Neural progenitor cell (in vitro differentiated cells): ENCODE measurements at places on chromosomes 3 and 15. TPM values are rescaled to one million over a fixed set of nuclear protein-coding genes. Genes with fewer than 3 reads are reported as not detected.

Gene AADACL2
- total RNA-seq: not detected in 2 replicates

Gene FEZF2
- 7.6 and 9.1 TPM in 2 replicates for total RNA-seq

DNA sequence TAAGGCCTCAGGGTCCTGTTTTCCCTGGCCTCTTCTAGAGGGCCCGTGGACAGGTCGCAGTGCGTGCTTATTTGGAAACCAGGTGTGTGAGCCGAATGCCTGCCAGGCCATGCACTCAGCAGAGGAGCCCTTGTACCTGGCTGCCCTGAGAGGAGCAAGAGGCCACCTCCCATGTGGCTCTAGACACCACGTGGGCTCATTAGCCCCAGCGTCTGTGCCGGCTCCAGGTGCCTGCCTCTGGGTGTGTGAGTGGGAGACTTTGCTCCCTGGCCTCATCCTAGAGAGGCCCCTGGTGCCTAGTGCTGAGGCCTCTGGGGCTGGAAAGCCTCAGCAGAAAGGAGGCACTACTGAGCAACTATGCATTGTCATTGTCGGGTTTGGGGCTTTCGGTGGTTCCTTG, 50.4 kb downstream of the KLF13 start:
- no peak for DNase-seq
- H3K27ac ChIP-seq: no peak overlapping the region
- H3K4me1 ChIP-seq: peaks cover 9% of the 10 kb centered on the region

GRCh38 chr15:68372291-68372811, 59.6 kb downstream of the ITGA11 start:
- H3K27me3 ChIP-seq: no peaks in the 10 kb centered on the region
- peak; percentile 75 for DNase-seq
- no peak overlapping the region for H3K27ac ChIP-seq

GRCh38 chr15:71761649-71762048, 48.7 kb upstream of the NR2E3 start:
- H3K27ac ChIP-seq: no peak overlapping the region
- H3K4me3 ChIP-seq: no peak overlapping the region
- no peaks in the 10 kb centered on the region for H3K27me3 ChIP-seq
- H3K4me1 ChIP-seq: no peaks in the 10 kb centered on the region
- no peak for DNase-seq

DNA sequence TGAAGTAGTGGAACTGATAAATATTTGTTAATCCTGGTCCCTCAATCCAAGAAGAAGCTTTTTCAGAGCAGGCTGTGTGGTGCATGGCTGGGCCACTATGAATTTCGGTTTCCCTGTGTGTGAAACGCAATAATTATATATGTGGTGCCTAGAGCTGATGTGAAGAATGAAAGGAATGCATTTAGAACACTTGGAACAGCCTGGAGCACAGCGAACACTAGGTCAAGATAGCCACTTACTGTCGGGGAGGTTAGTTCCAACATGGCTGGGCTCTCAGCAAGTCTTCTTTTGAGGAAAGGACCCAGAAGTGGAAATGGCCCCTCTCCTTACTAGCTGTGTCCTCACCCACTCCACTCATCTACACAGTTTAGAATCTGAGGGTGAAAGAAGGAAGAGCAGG, 245.7 kb downstream of the FHIT start:
- H3K27ac ChIP-seq: no peak overlapping the region
- no peak for DNase-seq
- no peaks in the 10 kb centered on the region for H3K36me3 ChIP-seq
- no peak overlapping the region for H3K4me3 ChIP-seq
- H3K4me1 ChIP-seq: peaks cover 16% of the 10 kb centered on the region

DNA sequence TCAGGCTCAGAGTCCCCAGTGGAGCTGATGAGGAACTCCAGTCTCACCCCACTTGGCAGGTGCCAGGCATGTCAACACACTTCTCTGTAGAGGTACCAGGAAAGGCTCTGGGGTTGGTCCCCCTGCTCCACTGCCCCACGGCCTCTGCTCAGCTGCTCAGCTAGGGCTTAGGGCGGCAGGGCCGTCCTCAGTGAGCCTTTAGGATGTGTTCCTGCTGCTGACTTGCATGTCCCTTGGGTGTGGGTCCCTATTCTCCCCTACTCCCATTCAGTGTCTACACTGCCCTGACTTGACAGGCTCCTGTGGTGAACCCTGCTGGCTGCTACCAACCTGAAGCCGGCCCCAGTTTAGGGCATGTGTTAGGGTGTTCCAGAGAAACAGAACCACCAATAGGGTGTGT, 17.9 kb upstream of the POLG start:
- DNase-seq: no peak
- H3K4me1 ChIP-seq: no peaks in the 10 kb centered on the region
- H3K27me3 ChIP-seq: peaks cover 67% of the 10 kb centered on the region
- H3K4me3 ChIP-seq: no peak overlapping the region
- no peaks in the 10 kb centered on the region for H3K36me3 ChIP-seq

GRCh38 chr3:78258798-78259197, 1218.9 kb downstream of the ROBO2 start:
- H3K36me3 ChIP-seq: no peaks in the 10 kb centered on the region
- no peak for DNase-seq
- H3K4me3 ChIP-seq: no peak overlapping the region
- no peak overlapping the region for H3K27ac ChIP-seq

Gene SYNPR
- total RNA-seq: 0.30 and 0.59 TPM in 2 replicates

Gene ANKRD63
- total RNA-seq: not detected in 2 replicates

GRCh38 chr3:107142786-107143575, 234.3 kb upstream of the CCDC54 start:
- H3K4me3 ChIP-seq: peak overlapping the region; percentile 21
- H3K4me1 ChIP-seq: peaks cover 19% of the 10 kb centered on the region
- H3K27me3 ChIP-seq: no peaks in the 10 kb centered on the region

Gene AGBL1
- total RNA-seq: 5.5 and 6.2 TPM in 2 replicates

Gene CPLX3
- total RNA-seq: not detected in 2 replicates

DNA sequence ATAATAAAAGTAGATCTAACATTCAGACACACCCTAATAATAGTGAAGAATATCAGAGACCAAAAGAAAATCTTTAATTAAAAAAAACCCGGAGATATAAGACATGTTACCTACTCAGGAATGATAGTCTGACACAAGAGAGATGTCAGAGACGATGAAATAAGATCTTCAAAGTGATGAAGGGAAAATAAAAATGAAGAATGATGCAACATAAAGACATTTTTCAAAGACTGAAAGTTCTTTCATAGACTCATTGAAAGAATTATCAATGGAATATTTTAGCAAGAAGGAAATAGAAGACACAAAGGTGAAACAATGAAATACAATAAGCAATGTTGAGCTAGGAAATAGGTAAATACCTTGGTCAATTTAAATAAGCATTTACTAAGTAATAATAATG, 19.6 kb downstream of the HCLS1 start:
- no peak for DNase-seq
- H3K27me3 ChIP-seq: no peaks in the 10 kb centered on the region
- no peak overlapping the region for H3K4me3 ChIP-seq
- no peaks in the 10 kb centered on the region for H3K4me1 ChIP-seq
- H3K27ac ChIP-seq: no peak overlapping the region
- H3K36me3 ChIP-seq: no peaks in the 10 kb centered on the region

DNA sequence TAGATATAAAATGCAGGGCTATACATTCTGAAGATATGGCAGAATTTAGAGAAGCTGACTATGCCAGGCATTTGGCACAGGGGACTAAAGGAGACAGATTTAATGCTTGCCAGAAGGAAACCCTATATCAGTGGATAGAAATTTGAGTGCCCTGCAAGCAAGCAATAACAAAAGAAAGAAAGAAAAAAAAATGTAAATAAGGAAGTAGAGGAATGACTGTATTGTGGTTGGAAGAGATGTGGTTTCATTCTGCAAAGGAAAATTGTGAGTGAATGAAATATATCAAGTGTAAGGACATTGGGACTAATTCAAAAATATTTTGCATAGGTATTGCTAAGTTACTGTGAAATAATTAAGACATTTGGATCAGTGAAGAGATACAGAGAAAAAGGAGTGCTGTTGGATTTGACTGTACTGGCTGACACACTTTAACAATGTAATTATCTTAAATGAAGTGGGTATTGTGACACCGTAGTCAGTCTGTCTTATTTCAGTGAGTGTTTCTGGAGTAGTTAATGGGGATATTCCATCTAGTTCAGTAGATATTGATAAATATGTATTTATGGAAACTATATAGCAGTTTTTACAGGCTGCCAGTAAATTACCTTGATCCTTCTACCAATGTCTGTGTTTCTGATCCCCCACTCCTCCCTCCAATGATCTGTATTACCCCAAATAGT, 418.2 kb downstream of the CNTN4 start:
- no peak for DNase-seq
- H3K27ac ChIP-seq: no peak overlapping the region
- H3K4me1 ChIP-seq: peaks cover 43% of the 10 kb centered on the region
- no peaks in the 10 kb centered on the region for H3K27me3 ChIP-seq

Gene GPR160
- 4.3 and 6.0 TPM in 2 replicates for total RNA-seq

- DNase-seq: no peak
- H3K4me1 ChIP-seq: peaks cover under 1% of the 10 kb centered on the region
- no peak overlapping the region for H3K27ac ChIP-seq
Measured at GRCh38 chr15:28892789-28893610, 7.2 kb downstream of the APBA2 start.

GRCh38 chr15:92519709-92520108, 126.0 kb downstream of the ST8SIA2 start:
- no peak overlapping the region for H3K4me3 ChIP-seq
- no peak for DNase-seq
- no peak overlapping the region for H3K27ac ChIP-seq
- peaks cover 31% of the 10 kb centered on the region for H3K4me1 ChIP-seq

- no peak overlapping the region for H3K4me3 ChIP-seq
- H3K4me1 ChIP-seq: no peaks in the 10 kb centered on the region
- DNase-seq: no peak
- H3K36me3 ChIP-seq: no peaks in the 10 kb centered on the region
- H3K27ac ChIP-seq: no peak overlapping the region
Measured at GRCh38 chr15:65292938-65293518, 2.8 kb upstream of the RNU5A-1 start.

GRCh38 chr3:129106866-129107565, 14.6 kb downstream of the RAB43 start:
- no peak for DNase-seq
- no peaks in the 10 kb centered on the region for H3K4me1 ChIP-seq
- no peak overlapping the region for H3K4me3 ChIP-seq
- no peak overlapping the region for H3K27ac ChIP-seq
- H3K27me3 ChIP-seq: no peaks in the 10 kb centered on the region
- no peaks in the 10 kb centered on the region for H3K36me3 ChIP-seq

GRCh38 chr3:13195374-13195773, 122.1 kb upstream of the IQSEC1 start:
- no peak for DNase-seq
- H3K27ac ChIP-seq: no peak overlapping the region
- H3K27me3 ChIP-seq: no peaks in the 10 kb centered on the region
- peaks cover 14% of the 10 kb centered on the region for H3K4me1 ChIP-seq
- no peak overlapping the region for H3K4me3 ChIP-seq
- H3K36me3 ChIP-seq: no peaks in the 10 kb centered on the region

GRCh38 chr15:67031331-67031730, 34.1 kb upstream of the SMAD3 start:
- no peak overlapping the region for H3K4me3 ChIP-seq
- H3K27me3 ChIP-seq: peaks cover 38% of the 10 kb centered on the region
- no peaks in the 10 kb centered on the region for H3K36me3 ChIP-seq
- H3K27ac ChIP-seq: no peak overlapping the region

DNA sequence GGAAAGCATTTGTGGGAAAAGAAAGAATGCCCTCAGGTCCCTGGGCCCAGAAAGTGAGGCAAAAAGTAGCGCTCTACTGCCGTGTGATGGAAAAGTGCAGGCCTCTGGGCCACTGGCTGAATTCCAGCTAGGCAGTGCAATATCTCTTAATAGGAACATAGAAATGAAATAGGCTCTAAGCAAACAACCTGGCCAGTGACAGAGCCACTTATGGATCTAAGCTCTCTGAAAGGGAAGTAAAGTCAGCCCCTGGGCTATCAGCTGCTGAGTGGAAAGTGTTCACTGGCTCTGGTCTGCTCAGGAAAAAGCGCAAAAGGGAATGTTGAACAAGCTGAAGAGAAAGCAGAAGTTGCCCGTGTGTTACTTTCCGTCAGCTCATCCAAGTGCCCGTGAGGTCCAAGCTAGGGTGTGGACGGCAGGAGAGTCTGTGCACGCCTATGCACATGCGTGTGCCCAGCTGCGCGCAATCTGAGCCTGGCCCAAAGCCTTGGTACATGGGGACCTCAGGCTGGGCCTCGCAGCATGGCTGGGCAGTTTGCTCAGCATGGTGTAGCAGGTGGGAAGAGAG, 74.0 kb upstream of the RAD18 start:
- no peak overlapping the region for H3K27ac ChIP-seq
- H3K4me1 ChIP-seq: no peaks in the 10 kb centered on the region
- no peaks in the 10 kb centered on the region for H3K27me3 ChIP-seq
- H3K4me3 ChIP-seq: no peak overlapping the region
- DNase-seq: no peak

- no peak overlapping the region for H3K4me3 ChIP-seq
- no peak overlapping the region for H3K27ac ChIP-seq
- no peaks in the 10 kb centered on the region for H3K4me1 ChIP-seq
- no peak for DNase-seq
- peaks cover 4% of the 10 kb centered on the region for H3K36me3 ChIP-seq
- H3K27me3 ChIP-seq: no peaks in the 10 kb centered on the region
Measured at GRCh38 chr15:51935466-51936104, 36.0 kb downstream of the LEO1 start.

DNA sequence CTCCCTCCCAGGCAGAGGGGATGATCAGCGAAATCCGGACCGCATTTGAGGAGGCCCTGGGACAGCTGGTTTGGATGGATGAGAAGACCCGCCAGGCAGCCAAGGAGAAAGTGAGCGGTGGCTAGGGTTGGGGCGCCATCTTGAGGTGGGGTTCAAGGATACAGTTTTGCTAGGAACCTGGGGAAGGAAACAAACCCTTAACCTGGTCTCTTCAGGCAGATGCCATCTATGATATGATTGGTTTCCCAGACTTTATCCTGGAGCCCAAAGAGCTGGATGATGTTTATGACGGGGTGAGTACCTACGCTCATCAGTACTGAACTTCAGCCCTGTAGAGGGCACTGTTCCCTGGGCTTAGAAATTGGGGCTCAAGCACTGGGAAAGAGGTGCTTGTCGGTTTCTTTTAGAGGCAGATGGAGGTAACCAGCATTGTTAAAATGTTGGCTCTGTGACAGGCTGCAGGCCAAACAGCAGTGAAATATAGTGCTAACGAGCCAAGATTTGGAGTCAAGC, 9.6 kb upstream of the PSMD2 start:
- H3K4me1 ChIP-seq: no peaks in the 10 kb centered on the region
- H3K27me3 ChIP-seq: peaks cover 6% of the 10 kb centered on the region
- H3K36me3 ChIP-seq: no peaks in the 10 kb centered on the region
- no peak overlapping the region for H3K4me3 ChIP-seq
- no peak overlapping the region for H3K27ac ChIP-seq
- DNase-seq: peak; percentile 77

- no peak for DNase-seq
- H3K36me3 ChIP-seq: no peaks in the 10 kb centered on the region
- H3K27ac ChIP-seq: no peak overlapping the region
- peaks cover 5% of the 10 kb centered on the region for H3K27me3 ChIP-seq
- peaks cover 13% of the 10 kb centered on the region for H3K4me1 ChIP-seq
Measured at GRCh38 chr15:66291816-66292570, 1.4 kb upstream of the DIS3L start.

Gene NRROS
- 0.58 and 1.7 TPM in 2 replicates for total RNA-seq

Gene CYP1A1
- total RNA-seq: 0.15 TPM in 1 of 2 replicates, not detected in the other
